ENCODE measurements at places on chromosomes 11 and 22.

GRCh38 chr11:19574916-19575315 lies 137.7 kb upstream of the NAV2 start:
- DNase-seq: no peak

GRCh38 chr11:64660706-64661105 lies 62.3 kb downstream of the NRXN2 start:
- DNase-seq: no peak

DNA sequence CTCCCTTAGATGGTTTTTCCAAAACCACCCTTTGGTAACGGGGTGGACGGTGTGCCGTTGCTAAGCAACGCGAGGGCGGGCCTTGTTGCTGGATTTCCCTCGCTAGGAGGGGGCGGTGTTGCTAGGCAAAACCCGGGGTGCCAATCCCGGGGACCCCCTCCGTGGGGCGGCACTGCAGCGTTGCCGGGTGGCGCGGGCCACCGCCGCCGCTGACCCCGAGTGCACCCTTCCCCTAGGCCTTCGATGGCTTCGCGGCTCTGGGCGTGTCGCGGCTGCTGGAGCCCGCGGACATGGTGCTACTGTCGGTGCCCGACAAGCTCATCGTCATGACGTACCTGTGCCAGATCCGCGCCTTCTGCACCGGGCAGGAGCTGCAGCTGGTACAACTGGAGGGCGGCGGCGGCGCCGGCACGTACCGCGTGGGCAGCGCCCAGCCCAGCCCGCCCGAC lies 8.9 kb downstream of the EHBP1L1 start:
- no peak for DNase-seq

- no peak for DNase-seq
Observed at GRCh38 chr22:27438271-27438980, 363.1 kb downstream of the MN1 start.

DNA sequence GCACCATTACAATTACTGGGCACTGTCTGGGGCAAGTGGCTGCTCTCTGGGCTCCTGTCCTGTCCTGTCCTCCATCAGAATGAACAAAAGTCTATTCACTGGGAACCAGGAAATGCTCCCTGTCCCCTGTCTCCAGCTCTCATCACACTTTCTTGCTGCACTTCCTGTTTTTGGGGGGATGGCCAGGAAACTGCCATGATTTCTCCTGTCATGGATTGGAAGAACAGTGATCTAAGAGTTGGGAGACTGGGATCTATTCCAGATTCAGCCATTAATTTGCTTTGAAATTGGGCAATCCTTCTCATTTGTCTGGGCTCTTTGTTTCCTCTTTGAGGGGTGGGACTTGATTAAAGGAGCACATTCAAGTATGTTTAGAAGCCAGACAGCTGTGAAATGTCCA lies 61.4 kb upstream of the KIRREL3 start:
- no peak for DNase-seq

GRCh38 chr11:35539781-35540281 lies 14.4 kb upstream of the PAMR1 start:
- DNase-seq: no peak

DNA sequence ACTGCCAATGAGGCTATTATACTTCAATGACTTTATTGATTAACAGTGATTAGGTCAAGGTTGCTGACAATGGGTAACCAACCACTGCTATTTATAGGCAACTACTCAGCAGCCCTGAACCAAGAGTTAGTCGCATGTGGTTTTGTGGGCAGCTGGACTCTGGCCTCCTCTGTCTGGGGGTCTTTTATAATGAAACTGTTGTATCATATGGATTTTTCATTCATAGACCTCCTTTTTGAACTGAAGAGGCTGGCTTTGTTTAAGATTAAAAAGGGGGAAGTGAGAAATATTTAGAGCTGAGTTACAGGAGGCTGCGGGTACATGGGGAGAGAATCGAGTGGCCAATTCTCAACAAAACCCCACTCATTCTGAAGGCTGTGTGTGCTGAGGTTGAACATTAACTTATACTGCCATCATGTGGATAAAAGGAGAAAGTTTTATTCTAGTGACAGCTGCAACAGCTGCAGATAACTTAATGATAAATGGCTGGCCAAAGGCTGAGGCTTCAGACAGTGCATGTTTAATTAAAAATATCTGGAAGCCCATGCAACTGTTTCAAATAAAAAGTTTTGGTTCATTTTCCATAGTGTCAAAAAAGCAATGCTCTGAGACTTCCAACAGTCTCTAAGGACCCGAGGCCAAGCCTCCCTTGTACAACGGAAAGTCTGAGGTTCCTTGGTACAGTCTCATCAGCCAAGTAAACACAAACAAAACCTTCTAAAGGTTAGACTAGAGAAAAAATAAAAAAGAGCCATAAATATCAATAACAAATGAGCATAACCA lies 682.6 kb downstream of the KCNA4 start:
- peak; percentile 1 for DNase-seq

DNA sequence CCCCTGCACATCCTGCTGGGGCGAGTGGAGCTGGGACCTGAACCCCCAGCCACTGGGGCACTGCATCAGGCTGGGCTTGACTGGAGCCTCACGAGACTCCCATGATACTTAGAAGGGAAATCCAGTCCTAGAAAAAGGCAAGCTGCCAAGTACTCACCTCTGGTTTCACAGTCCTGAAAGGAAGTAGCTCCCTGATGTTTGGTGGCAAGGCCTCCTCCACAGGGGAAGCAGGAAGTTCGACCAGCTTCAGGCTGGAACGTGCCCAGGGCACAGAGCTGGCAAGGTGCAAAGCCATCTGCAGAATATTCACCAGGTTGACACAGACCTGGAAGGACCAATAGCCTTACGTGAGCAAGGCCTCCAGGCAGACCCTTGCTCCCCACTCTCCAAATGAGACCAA lies 26.8 kb upstream of the NRIP3 start:
- no peak for DNase-seq

DNA sequence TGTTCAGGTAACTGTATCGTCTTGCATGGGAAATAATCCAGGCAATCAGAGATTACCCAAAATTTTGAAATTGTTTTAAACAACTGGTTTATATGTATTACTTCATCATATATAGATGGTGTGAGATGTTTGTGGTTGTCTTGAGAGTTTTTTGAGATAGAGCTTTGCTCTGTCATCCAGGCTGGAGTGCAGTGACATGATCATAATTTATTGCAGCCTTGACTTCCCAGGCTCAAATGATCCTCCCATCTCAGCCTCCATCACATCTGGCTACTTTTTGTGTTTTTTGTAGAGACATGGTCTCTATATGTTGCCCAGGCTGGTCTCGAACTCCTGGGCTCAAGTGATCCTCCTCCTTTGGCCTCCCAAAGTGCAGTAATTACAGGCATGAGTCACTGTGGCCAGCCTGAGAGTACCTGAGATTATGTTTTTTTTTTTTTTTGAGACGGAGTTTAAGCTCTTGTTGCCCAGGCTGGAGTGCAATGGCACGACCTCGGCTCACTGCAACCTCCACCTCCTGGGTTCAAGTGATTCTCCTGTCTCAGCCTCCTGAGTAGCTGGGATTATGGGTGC lies 11.5 kb downstream of the CTNND1 start:
- no peak for DNase-seq

- peak; percentile 35 for DNase-seq
Observed at GRCh38 chr22:37906364-37907008, 389 bp downstream of the MICALL1 start.

DNA sequence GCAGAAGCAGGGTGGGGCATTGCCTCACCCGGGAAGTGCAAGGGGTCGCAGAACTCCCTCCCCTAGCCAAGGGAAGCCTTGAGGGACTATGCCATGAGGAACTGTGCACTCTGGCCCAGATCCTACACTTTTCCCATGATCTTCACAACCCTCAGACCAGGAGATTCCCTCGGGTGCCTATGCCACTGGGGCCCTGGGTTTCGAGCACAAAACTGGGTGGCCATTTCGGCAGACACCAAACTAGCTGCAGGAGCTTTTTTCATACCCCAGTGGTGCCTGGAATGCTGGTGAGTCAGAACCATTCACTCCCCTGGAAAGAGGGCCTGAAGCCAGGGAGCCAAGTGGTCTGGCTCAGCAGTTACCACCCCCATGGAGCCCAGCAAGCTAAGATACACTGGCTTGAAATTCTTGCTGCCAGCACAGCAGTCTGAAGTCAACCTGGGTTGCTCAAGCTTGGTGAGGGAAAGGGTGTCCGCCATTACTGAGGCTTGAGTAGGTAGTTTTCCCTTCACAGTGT lies 573.7 kb upstream of the ANO3 start:
- DNase-seq: no peak

DNA sequence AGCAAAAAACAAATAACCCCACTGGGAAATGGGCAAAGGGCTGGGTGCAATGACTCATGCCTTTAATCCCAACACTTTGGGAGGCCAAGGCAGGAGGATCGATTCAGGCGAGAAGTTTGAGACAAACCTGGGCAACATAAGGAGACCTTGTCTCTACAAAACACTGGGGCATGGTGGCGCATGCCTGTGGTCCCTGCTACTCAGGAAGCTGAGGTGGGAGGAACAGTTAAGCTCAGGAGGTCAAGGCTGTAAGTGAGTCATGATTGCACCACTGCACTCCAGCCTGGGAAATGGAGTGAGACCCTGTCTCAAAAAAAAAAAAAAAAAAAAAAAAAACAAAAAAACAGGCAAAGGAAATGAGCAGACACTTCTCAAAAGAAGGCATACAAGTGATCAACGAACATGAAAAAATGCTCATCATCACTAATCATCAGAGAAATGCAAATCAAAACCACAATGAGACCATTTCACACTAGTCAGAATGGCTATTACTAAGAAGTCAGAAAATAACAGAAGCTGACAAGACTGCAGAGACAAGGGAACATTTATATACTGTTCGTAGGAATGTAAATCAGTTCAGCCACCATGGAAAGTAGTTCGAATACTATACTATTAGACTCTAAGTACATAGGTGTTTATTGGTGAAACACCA lies 48.2 kb upstream of the SMCO4 start:
- no peak for DNase-seq

GRCh38 chr22:37253126-37253660 lies 9.1 kb upstream of the RAC2 start:
- no peak for DNase-seq

DNA sequence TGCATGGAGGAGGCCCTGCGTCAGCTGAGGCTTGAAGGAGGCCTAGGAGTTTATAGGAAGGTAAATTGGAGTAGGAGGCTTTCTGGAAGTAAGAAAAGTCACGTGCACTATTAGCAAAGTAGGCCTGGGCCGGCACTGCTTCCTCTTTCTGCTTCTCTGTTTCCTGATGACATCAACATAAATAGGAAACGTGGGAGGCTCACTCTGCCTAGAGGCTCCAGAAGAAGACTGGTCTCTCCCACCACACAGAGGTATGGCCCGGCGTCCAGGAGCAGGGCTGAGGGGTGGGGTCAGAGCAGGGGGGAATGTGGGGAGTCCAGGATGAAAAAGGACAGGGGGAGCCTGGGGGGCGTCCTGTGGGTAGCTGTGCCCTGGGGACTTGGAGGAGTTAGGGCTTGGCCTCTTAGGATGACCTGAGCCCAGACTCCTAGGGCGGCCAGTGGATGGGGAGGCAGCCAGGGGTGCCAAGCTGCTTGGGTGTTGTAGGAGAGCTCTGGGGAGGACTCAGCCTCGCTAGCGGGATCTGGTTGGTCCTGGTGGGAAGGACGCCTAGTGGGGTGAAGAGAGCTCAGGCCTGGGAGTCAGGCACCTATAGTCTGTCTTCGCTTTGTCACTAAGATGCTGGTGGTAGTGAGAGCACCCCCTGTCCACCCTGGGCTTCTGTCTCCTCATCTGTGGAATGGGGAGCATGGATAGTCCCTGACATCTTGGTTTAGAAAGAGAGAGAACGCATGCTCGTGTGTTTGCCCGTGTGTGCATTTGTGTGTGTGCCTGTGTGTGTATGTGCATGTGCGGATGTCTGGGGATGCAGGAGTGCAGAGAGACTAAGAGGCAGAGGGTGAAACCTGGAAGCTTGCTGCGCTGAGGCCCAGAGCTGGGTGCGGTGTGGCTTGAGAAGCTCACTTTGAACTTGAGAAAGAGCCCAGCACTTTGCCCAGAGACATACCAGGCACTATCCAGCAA lies at the start of gene CSF2RB:
Gene CSF2RB, plus strand, starts transcription at position 202 of the 963 bp plus-strand sequence. CDS start 8,580 bp downstream, outside the sequence.
- DNase-seq: peak; percentile 11

DNA sequence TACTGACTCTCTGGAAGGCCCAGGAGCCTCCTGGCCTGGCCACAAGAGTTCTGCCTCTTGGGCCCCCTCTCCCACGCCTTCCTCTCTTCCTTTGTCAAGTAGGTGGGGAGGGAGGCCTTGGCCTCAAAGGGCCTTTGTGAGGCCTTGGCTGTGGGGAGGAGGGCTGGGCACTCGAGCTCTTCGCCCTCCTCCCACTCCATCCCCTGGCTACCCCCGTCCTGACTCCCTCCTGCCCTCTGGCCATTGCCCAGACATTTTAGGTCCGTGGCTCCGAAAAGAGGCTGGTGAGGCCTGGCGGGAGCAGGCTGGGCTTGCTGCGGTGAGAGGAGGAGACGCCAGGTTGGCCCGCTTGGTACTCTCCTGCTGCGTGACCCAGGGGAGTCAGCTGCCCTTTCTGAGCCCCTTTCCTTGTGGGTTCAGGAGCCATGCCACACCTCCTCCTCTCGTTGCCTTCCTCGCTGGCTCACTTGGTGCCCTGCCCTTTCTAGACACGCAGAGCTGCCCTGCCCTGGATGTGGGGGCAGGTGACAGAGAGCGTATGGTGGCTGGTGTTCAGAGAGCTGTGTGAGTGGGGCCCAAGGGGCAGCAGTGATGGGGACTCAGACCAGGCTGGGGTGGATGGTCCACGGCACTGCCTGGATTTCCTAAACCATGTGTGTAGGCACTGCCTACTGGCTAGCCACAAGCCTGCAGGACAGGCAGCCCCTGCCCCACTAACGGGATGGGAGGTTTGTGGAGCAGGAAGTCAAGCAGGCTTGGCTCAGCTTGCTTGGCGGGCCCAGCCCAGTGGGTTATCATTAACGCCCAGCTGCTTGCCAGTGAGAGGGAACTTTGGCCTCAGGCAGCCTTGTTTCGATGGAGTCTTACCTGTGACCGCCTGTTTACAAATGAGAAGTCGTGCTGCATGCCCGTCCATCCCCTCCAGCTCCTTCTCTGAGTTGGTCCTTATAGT lies 15.8 kb upstream of the OMP start:
- peak; percentile 20 for DNase-seq
